ENCODE measurements at places on chromosomes 12 and 14.

DNA sequence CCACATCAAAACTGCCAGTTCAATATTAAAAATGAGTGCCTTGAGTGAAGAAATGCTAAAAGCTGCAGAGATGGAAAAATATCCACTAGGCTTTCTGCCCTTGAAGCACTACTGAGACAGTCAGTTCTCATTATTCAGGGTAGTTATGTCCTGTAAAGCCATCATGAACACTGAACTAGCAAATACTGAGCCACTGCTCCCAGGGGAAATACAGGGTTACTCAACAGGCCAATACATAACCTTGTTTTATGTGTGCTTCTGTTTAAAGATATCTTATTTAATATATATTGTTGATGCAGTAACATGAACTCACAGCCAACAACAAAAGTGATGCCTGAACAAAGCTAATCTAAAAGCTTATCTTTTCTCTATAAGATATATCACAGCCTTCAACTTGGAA is 3.3 kb downstream of the RAD52 start:
- DNase-seq: no peak

GRCh38 chr12:22051114-22051698 is 5.2 kb downstream of the CMAS start:
- DNase-seq: no peak

DNA sequence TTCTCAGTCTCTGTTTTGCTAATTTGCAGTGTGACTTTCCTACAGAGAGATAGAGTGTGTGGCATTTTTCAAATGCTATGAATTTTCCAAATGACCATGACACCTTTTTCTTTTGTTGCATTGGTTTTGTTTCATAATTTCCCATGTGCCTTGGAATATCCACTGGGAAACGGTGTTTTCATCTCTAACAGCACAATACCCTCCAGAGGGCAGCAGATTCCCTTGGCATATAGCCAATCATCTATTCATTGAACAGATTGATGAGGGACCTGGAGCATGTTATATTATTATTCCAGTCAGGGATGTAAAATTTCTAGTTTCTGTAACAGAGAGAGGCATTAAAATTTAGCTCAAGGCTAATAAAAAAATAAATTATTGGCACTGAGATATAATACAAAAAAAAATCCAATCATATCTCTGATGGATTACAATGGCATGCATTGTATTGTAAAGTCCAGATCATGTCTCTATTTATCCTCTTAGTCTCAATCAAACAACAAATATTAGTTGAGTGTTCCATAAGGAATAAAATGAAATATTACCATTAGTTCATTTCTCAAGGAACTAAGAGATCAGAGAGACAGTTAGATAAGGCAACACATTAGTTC is 29.6 kb upstream of the NTN4 start:
- peak; percentile 47 for DNase-seq

DNA sequence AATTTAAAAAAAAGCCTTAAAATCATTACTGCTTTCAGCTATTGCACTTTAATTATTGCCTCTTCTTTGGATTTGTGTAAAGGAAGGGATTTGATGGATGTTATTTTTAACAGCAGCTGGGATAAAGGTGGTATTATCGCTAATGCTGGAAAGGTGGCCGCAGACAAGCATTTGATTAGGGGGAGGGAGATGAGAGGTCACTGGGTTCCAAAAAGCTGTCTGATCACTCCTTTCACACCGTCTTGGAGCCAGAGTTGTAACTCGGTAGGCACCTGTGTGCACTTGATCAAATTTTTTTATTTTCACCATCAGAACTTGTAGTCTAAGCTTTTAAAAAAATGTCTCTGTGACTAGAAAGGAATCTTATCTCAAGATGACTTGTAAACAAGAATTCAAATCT is 99.8 kb downstream of the AKAP6 start:
- DNase-seq: no peak

DNA sequence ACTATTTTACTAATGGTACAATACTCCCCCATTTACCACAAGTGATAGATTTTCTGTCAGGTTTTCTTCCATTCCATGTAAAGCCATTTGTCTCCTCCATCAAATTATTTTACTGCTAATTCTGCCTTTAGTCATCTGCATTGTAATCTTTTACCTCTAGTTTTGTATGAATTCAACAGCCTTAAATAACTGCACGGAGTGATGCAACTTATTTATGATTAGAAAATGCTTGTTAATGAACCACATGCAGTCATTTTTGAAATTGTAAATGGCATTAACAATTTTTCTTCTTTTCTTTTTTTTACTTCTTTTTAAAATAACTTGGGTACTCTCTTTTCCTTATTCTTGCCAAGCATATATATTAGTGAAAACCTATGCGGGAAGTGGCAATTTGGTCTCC is 71.5 kb downstream of the RESF1 start:
- no peak for DNase-seq

DNA sequence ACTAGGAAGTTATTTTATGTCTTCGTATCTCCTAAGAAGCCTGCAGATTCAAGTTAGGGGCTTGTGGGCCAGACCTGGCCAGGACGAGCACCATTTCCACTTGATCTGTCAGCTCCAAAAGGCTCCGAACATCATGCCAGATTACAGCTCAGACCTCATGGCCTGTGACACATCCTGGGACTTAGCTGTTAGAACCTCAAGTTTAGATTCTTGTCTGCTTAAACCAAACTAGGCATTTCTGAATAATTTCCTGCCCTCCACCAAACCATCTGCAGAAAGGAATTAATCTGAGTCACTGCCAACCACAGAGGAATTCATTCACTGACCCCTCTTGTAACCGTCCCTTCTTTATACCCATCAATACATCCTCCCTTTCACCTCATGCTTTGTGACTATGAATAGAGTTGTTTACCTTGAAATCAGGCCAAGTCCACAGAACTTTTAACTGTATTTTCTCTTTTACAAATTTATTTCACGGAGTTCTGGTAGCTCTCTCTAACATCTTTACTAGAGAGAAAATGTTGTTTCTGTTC is 120.3 kb downstream of the FBXL14 start:
- no peak for DNase-seq

- no peak for DNase-seq
Measured at GRCh38 chr12:81617915-81618314, 141.2 kb downstream of the PPFIA2 start.

DNA sequence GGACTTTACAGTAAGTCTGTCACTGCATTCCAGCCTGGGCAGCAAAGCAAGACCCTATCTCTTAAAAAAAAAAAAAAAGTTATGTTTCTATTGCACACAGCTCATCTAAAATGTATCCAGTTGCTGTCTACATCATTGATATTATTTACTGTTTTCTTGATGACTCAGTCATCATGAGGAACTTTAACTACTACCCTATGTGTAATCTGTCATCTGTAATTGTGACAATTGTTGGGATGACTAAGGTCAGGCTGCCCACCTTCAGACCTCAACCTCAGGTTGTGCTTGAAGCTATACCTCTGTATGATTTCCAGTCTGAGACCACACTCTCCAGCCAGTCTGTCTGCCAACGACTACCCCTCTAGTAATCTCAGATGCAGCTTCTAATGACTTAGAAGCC is 15.3 kb downstream of the PPP1R13B start:
- DNase-seq: no peak

DNA sequence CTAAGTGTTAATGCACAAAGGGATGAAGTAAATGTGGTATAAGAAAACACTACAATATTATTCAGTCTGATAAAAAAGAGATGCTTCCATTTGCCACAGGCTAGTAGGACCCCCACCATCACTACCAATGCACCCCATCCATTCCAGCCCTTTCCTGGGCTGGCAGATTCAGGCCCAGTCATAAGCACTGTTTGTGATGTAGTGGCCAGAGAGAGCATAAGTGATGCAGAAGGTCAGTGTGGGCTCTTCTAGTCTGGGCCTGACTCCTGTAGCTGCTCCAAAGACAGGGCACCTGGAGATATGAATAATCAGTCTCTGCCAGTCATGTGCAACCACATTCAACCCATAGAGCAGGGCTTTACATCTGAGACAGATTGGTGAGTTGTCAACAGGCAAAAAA is 1294.7 kb downstream of the TMEM121 start:
- DNase-seq: no peak

- DNase-seq: no peak
Measured at GRCh38 chr12:87082756-87083155, 826.6 kb upstream of the MGAT4C start.

GRCh38 chr12:52313926-52314325 is 7.3 kb downstream of the KRT83 start:
- DNase-seq: no peak

DNA sequence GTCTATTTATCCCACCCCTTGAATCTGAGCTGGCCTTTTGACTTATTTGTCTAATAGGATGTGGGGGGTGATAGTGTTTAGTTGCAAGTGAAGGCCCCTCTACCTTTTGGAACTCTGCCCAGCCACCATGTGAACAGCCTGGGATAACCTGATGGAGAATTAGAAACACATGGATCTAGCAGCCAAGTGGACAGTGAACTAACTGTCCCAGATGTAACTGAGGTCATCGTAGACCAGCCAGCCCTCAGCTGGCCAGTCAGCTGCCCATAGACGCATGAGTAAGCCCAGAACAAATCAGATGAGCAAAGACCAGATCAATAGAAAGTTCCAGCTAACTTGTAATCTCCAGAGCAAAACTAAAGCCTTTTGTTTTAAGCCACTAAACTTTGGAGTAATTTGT is 19.0 kb downstream of the KLRB1 start:
- DNase-seq: no peak

- no peak for DNase-seq
Measured at GRCh38 chr14:102491786-102492530, 17.6 kb downstream of the ANKRD9 start.

DNA sequence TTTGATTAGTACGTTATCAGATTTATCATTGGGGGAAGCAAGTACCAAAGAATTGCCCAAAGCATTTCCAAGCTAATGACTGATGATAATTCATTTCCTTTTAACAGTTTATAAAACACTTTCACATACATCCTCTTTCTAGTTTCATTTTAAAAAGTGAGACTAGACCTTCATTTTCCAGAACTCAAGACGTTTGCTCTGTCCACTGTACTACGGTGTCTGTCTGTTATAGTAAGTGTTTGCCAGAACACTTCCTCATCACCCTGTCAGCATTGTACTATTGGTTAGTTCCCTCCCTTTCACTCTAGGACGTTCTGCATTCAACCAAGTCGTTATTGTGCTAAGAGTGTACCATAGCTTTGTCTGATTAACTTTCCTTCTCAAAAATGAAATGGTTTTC is 81.7 kb upstream of the TMEM263 start:
- no peak for DNase-seq

GRCh38 chr12:71282020-71282419 is 124.2 kb upstream of the TSPAN8 start:
- DNase-seq: no peak

DNA sequence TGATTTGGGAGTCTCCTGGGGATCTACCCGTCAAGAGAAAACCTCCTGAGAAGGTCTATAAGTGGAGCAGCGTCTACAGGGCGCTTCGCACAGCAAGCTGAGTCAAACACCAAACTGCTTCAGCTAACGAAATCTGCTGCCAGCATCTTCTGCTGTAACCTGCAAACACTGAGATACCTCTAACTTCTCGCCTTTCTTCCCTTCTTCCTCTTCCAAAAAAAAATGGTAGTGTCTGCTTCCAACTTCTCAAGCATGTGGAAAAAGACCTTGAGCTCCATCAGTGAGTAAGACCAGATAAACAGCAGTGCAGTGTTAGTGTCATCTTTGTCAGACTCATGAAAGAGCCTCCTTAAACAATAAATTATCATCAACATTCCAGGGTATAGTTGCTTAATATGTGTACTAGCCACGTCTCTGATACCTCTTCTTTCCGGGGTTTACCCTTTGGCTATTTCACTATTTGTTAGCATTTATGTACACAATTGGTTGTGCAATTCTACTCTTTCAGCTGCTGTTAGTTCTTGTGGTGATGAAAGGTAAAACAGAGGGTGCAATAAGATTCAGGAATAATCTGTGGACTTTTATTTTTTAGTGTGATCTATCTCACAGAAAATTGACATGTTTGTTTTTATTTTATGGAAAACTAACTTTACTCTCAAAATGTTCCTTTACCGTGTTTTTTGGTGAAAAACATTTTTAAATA is 81.6 kb downstream of the LLPH start:
- DNase-seq: no peak

GRCh38 chr12:124392667-124393413 is 97.9 kb downstream of the RFLNA start:
- no peak for DNase-seq

DNA sequence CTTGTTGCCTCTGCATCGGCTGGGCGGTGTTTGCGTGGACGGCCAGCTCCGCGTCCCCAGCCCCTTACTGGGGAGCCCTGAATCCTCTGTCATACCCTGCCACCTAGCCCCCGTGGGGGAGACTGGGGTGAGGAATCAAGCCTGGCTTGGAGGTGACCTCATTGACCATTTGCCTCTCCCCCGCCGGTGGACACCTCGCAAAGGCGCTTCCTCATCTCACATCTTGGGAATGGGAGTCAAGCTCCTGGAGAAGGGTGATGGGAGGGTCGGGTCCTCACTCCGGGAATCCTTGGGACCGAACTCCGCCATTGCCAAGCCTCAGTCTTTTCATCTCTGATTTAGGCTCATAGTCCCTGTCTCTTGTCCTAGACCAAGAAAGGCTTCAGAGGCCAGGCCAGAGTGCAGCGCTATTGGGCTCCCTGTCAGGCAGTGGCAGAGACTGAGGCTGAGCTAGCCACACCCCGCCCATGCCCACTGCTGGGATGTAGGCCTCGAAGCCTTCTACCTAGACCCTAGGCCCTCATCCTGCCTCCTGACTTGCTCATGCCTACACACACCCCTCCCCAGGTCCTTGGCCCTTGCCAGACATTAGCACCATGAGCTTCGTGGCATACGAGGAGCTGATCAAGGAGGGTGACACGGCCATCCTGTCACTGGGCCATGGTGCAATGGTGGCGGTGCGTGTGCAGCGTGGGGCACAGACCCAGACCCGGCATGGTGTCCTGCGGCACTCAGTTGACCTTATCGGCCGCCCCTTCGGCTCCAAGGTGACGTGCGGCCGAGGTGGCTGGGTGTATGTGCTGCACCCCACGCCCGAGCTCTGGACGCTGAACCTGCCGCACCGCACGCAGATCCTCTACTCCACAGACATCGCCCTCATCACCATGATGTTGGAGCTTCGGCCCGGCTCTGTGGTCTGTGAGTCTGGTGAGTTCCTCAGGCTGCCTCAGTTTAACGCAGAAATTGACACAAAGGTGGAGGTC is 678 bp downstream of the TRMT61A start:
- DNase-seq: peak; percentile 55

DNA sequence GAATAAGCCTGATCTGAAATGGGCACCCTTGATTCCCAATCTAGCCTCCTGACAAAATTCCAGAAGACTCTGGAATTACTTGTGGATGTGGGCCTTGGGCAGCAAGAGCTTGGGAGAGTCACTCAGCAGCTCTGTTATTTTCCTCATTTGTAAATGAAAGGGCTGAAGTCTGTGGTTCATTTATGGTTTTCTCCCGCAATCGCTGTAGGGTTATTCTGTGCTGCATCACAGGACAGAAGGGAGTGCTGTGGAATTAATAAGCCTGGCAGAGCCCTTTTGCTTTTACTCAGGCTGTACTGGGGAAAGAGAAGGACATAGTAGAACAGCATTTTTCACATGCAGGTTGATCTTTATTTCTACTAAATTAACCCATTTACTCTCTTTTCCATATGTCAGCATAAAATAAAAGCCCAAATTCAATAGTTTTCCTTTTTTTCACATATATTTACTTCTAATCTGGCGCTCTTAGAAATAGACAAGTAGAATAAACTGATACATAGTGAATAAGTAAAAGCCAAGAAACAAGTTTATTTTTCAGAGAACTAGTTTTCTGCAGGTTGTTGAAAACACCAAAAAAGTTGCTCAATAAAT is 49.2 kb downstream of the DUSP16 start:
- no peak for DNase-seq

- no peak for DNase-seq
Measured at GRCh38 chr14:93200553-93200952, 6.3 kb downstream of the GON7 start.

- no peak for DNase-seq
Measured at GRCh38 chr14:61476105-61476753, 154.8 kb downstream of the PRKCH start.
